GM12891 (cell line): ENCODE measurements at places on chromosomes 5 and 9.

GRCh38 chr9:136079916-136080246 lies 15.2 kb downstream of the NACC2 start:
- no peak for DNase-seq

GRCh38 chr9:21056931-21057330 lies 20.8 kb downstream of the IFNB1 start:
- no peak for DNase-seq

GRCh38 chr5:126927429-126927828 lies 102.9 kb downstream of the MARCHF3 start:
- DNase-seq = no peak

DNA sequence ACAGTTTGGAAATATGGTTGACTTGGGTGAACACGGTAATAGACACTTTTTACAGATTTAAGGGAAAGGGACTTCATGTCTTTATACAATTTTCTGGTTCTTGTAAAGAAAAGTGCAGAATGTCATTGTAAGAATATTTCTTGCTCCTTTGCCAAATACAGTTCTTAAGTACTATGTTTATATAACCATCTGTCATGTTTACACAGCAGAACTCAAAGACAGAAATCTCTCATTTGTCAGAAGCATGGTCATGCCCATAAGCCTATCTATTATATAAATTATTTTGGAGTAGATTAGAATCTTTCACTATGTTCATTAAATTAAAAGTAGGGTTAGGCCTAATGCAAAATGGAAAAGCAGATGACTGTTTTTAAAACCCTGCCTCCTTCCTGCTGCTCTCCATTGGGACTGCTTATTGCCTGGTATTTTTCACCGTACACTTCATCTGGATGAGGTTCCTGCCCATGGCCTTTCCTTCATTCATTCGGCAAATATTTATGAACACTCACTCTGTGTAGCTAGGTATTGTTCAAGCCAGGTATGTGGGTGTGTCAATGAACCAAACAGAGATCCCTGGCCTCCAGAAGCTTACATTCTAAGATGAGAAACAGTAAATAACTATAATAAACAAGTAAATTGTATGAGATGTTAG lies 558.1 kb downstream of the NR2F1-AS1 start:
- no peak for DNase-seq

GRCh38 chr5:79730564-79730963 lies 40.9 kb downstream of the CMYA5 start:
- no peak for DNase-seq

GRCh38 chr5:128466980-128467379 lies 71.1 kb downstream of the FBN2 start:
- DNase-seq = no peak

GRCh38 chr9:135734616-135735144 lies 32.7 kb downstream of the KCNT1 start:
- no peak for DNase-seq

DNA sequence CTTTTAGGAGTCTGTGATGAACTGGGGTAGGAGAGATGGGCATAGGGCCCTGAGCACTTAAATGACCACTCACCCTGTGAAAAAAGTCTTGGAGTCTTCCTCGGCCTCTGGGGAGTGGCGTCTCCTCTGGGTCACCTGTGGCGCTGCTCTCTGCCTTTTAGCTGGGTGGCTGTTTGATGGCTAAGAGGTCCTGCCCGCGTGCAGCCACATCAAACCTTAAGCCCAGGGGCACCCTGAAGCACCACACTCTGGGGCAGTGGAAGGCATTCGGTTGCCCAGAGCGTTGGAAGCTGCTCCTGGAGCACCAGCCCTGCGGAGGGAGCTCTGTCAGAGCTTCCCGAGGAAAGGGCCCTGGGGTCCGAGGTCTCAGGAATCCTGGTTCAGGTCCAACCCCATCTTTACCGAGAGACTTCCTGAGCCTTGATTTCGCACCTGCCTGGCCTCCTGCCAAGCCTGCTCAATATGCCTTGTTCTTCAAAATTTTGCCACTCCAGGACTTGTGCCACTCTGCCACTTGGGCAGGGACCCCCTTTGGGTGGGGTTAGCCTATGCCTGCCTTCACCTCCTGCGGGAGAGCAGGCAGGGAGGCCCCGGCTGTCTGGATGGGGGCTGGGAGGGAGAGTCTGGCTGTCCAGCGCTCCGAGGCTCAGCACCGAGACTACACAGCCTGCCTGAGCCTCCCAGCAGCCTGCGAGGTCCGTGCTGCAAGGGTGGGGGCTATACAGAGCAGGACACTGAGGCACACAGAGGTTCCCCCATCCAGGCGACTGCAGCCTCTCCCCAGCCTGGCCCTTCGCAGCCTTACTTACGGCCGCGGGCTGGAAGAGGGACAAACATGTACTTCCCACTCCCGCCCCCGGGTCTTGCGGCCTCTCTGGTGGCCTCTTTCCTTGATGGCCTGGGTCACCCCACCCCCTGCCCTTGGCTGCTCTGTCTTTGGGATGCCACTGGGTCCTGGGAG lies 63.4 kb upstream of the RNU6ATAC start:
- DNase-seq = no peak

DNA sequence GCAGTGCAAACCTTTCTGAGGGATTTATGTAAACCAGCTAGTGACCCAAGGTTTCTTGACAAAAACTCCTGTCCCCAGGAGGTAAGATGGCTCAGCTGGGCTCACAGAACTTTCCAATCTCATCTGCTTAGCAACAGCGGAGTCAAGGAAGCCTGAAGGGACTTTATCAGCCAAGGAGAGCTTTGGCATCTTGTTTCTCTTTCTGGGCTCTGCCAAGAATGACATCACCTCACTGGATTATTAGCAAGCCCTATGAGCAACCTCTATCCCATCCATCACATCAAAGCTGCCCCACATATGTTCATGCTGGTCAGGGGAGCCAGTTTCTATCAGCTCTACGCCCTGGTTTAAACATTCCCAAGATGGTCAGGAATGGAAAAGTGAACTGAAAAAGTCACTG lies 461.3 kb downstream of the ENC1 start:
- no peak for DNase-seq
